ENCODE measurements at places on chromosomes 2 and 18.

- no peak overlapping the region for H3K27ac ChIP-seq
- H3K4me1 ChIP-seq: no peaks in the 10 kb centered on the region
- no peak for DNase-seq
Measured at GRCh38 chr2:144329472-144329871, 190.4 kb downstream of the ZEB2 start.

DNA sequence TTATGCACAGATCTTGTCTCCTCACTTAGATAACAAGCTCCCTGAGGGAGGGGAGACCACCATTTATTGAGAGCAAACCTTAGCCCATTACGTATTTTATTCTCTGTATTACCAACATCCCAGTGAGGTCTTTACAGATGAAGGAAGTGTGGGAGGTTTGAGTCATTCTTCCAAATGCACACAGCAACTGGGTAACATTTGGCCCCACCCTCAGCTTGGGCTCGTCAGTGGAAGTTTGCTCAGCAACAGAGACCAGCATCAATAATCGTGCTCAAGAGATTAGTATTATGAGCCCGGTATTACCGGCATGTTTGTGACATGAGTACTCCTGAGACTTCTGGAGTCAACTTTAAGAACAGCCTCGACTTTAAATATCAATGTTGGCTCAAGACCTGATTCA is 168.6 kb downstream of the ETAA1 start:
- no peaks in the 10 kb centered on the region for H3K4me1 ChIP-seq
- H3K36me3 ChIP-seq: no peaks in the 10 kb centered on the region
- no peaks in the 10 kb centered on the region for H3K27me3 ChIP-seq
- no peak overlapping the region for H3K27ac ChIP-seq
- no peak overlapping the region for H3K4me3 ChIP-seq

DNA sequence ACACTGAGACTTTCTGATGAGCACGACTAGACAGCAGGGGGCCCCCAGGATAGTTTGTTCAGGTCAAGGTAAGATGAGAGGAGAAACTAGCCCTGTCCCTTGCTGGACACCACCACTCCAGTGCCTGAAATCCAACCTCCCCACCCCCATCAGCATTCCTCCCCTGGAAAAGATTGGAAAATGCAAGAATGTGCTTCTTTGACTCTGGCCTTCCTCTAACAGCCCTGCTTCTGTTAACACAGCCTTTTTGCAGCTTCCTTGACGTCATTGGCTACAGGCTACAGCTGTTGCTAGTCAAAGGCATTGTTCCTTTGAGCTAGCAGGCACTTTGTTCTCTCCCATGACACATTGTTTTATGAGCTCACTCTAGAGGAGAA is 20.1 kb upstream of the LTBP1 start:
- no peaks in the 10 kb centered on the region for H3K36me3 ChIP-seq
- no peaks in the 10 kb centered on the region for H3K27me3 ChIP-seq
- peak; percentile 25 for DNase-seq
- H3K4me1 ChIP-seq: no peaks in the 10 kb centered on the region
- no peak overlapping the region for H3K4me3 ChIP-seq
- no peak overlapping the region for H3K27ac ChIP-seq

DNA sequence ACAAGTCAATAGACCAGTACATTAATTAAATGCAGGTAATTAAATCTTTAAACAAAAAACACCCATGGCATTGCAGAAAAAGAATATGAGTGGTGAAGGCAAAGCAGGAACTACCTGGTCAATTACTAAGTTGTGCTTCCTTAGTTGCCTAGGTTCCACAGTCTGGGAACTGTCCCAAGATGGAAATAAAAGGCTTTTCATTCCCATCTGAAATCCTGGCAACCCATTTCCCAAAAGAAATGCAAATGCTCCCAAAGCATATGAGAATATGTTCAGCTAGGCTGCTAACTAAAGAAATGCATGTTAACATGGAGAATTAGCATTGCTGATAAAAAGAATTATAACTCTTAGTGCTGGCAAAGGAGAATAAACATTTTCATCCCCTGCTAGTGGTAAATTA is 177.8 kb downstream of the TMEM163 start:
- no peaks in the 10 kb centered on the region for H3K36me3 ChIP-seq
- H3K4me1 ChIP-seq: no peaks in the 10 kb centered on the region
- H3K27me3 ChIP-seq: no peaks in the 10 kb centered on the region
- H3K4me3 ChIP-seq: no peak overlapping the region
- DNase-seq: no peak

DNA sequence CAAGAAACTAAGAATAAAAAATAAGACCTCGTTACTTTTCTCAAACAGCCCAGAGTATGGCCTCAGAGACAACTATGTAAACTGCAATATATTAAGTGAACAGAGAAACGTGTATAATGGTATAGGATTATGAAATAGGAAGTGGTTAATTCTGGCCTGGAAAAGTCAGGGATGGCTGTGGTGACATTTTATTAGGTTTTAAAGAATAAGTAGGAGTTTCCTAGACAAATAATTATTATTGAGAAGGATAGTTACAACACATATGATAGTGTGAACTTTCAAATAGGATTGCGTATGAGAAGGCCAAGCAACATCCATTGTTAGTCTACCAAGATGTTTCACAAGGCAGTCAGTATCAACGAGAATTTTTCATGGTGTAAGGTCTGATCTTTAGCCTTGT is 244.1 kb downstream of the LPIN1 start:
- no peak overlapping the region for H3K27ac ChIP-seq
- no peak overlapping the region for H3K4me3 ChIP-seq
- H3K36me3 ChIP-seq: no peaks in the 10 kb centered on the region
- DNase-seq: no peak
- H3K4me1 ChIP-seq: no peaks in the 10 kb centered on the region

DNA sequence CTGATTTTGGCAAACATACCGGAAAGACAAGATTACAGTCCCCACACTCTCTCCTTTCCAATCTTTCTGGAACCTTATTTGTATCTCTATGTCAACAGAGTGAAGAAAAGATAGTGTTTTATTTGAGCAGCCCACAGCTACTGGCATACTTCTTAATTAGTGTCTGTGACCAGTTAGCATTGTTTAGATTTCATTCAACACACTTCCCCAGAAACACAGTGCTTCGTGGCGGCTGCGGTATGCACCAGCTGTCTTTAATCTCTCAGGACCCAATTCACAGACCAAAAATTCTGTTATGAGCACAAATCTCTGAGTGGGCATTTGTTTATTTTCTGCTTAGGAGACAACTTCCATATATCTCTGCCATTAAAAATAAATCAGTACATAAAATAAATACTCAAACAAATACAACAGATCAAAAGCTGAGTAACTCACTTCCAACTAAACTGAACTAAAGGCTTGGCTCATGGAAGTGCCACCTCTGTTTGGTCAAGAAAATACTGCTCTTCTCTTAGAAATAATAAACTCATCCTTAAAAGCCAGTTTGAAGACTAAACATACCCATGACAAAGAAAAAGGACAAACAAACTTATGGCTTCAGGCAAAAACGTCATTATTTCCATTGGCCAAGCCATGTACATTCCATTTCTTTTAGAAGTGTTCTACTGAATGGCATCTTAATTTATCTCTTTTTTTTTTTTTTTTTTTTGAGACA is 392.4 kb downstream of the TXNL1 start:
- no peaks in the 10 kb centered on the region for H3K27me3 ChIP-seq
- no peak overlapping the region for H3K4me3 ChIP-seq
- H3K36me3 ChIP-seq: no peaks in the 10 kb centered on the region
- DNase-seq: peak; percentile 83
- H3K27ac ChIP-seq: no peak overlapping the region

GRCh38 chr2:217873371-217873770 is 129.4 kb downstream of the TNS1 start:
- no peaks in the 10 kb centered on the region for H3K4me1 ChIP-seq
- peaks cover 3% of the 10 kb centered on the region for H3K36me3 ChIP-seq
- DNase-seq: no peak
- no peak overlapping the region for H3K27ac ChIP-seq

GRCh38 chr18:9986156-9986930 is 72.5 kb downstream of the VAPA start:
- no peaks in the 10 kb centered on the region for H3K27me3 ChIP-seq
- DNase-seq: no peak
- no peaks in the 10 kb centered on the region for H3K36me3 ChIP-seq
- no peaks in the 10 kb centered on the region for H3K4me1 ChIP-seq

- H3K27me3 ChIP-seq: no peaks in the 10 kb centered on the region
- H3K27ac ChIP-seq: no peak overlapping the region
- no peaks in the 10 kb centered on the region for H3K4me1 ChIP-seq
- no peaks in the 10 kb centered on the region for H3K36me3 ChIP-seq
- no peak overlapping the region for H3K4me3 ChIP-seq
- DNase-seq: no peak
Measured at GRCh38 chr18:44816050-44816449, 135.4 kb downstream of the SETBP1 start.

GRCh38 chr2:106542746-106543359 is 55.7 kb downstream of the CD8B2 start:
- H3K4me3 ChIP-seq: no peak overlapping the region
- peaks cover 3% of the 10 kb centered on the region for H3K27me3 ChIP-seq
- no peaks in the 10 kb centered on the region for H3K4me1 ChIP-seq
- no peaks in the 10 kb centered on the region for H3K36me3 ChIP-seq

GRCh38 chr2:190467575-190468083 is 59.5 kb downstream of the MFSD6 start:
- H3K27ac ChIP-seq: peak overlapping the region; percentile 82
- DNase-seq: peak; percentile 71
- peaks cover 21% of the 10 kb centered on the region for H3K4me1 ChIP-seq
- no peaks in the 10 kb centered on the region for H3K27me3 ChIP-seq
- H3K36me3 ChIP-seq: peaks cover 11% of the 10 kb centered on the region
- H3K4me3 ChIP-seq: no peak overlapping the region

DNA sequence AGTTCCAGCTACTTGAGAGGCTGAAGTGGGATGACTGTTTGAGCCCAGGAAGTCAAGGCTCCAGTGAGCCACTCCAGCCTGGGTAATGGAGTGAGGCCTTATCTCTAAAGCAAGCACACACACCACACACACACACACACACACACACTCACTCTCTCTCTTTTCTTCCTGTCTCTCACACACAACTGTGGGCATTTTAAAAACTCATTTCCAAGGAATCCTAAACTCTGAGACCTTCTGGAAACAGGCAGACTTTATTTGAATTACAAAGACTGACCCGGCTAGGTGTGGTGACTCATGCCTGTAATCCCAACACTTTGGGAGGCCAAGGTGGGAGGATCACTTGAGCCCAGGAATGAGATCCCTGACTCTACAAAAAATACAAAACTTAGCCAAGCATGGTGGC is 21.3 kb downstream of the WDSUB1 start:
- H3K4me1 ChIP-seq: no peaks in the 10 kb centered on the region
- no peaks in the 10 kb centered on the region for H3K27me3 ChIP-seq

GRCh38 chr18:73458186-73458964 is 590.6 kb upstream of the NETO1 start:
- H3K4me1 ChIP-seq: no peaks in the 10 kb centered on the region
- no peaks in the 10 kb centered on the region for H3K27me3 ChIP-seq
- DNase-seq: no peak
- H3K4me3 ChIP-seq: no peak overlapping the region
- H3K27ac ChIP-seq: peak overlapping the region; percentile 31

- no peaks in the 10 kb centered on the region for H3K27me3 ChIP-seq
- DNase-seq: no peak
- H3K36me3 ChIP-seq: no peaks in the 10 kb centered on the region
- H3K4me3 ChIP-seq: no peak overlapping the region
Measured at GRCh38 chr2:111057721-111058120, 63.0 kb upstream of the BCL2L11 start.

DNA sequence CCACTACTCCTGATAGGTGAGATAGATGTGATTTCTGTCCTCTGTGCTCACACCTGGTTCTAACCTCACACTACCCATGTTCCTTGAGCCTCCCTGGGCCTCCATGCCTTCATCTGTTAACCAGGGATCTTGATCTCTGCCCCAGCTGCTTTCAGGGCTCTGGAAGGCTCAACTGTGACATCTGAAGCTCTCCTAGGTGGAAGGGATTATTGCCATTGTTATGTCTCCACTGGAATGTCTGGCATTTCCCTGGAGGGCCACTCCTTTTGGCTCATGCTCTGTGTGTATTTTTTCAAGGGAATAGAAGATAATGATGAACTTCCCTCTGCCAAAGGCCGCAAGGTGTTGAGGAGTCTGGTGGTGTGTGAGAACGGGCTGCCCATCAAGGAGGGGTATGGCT is 41.2 kb downstream of the PCARE start:
- no peak overlapping the region for H3K27ac ChIP-seq
- no peak for DNase-seq
- no peaks in the 10 kb centered on the region for H3K27me3 ChIP-seq
- H3K4me1 ChIP-seq: peaks cover 2% of the 10 kb centered on the region
- no peak overlapping the region for H3K4me3 ChIP-seq
- no peaks in the 10 kb centered on the region for H3K36me3 ChIP-seq

DNA sequence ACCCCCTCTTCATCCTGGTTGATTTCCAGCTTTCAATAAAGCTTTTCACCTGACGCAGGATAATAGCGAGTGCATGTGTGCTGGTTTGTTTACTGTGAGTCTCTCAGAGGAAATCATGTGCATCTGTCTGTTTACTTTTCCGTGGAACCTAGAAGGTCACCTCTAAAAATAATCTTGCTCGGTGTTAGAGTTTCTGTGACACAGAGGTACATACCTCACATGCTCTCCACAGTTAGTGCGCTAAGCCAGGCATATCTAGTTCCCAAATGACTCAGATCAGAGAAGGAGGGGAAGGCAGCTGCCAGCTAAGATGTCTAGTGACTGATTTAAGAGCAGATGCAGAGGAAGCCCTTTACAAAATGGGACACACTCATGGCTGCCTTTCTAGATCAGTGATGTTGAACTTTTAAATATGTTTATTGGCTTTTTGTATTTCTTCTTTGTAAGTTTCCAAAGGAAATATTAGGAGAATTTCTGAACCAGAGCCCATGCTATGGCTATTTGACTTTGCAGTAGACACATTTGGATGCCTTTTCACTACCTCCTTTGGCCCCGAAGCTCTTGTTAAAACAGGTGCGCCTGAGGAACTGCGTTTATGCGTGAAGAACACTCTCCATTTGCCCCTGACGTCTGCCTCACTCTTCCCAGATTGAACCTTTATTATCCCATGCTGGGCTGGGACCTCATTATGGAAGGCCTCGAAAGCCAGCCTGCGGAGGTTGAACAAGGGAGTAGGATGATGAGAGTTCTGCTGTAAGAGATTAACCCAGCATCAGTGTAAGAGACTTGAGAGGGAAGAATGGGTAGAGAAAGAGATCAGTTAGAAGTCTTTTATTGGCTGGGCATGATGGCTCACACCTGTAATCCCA is 145.6 kb downstream of the FAM161A start:
- H3K27me3 ChIP-seq: no peaks in the 10 kb centered on the region
- DNase-seq: no peak
- H3K27ac ChIP-seq: no peak overlapping the region
- no peaks in the 10 kb centered on the region for H3K4me1 ChIP-seq
- H3K4me3 ChIP-seq: no peak overlapping the region

- H3K27me3 ChIP-seq: no peaks in the 10 kb centered on the region
- no peaks in the 10 kb centered on the region for H3K36me3 ChIP-seq
- DNase-seq: no peak
- no peak overlapping the region for H3K4me3 ChIP-seq
Measured at GRCh38 chr2:14451312-14451711, 181.2 kb upstream of the LRATD1 start.

- H3K36me3 ChIP-seq: peaks cover 27% of the 10 kb centered on the region
- no peaks in the 10 kb centered on the region for H3K27me3 ChIP-seq
- H3K27ac ChIP-seq: no peak overlapping the region
- H3K4me3 ChIP-seq: no peak overlapping the region
- DNase-seq: no peak
Measured at GRCh38 chr2:235966396-235966795, 201.8 kb downstream of the GBX2 start.

- DNase-seq: peak; percentile 58
- H3K27ac ChIP-seq: no peak overlapping the region
- H3K4me3 ChIP-seq: no peak overlapping the region
- H3K27me3 ChIP-seq: no peaks in the 10 kb centered on the region
- H3K4me1 ChIP-seq: no peaks in the 10 kb centered on the region
Measured at GRCh38 chr2:69152847-69153583, 140.0 kb downstream of the ANTXR1 start.
